ENCODE measurements at places on chromosomes 5 and 9. TPM values are rescaled to one million over a fixed set of nuclear protein-coding genes. Genes with fewer than 3 reads are reported as not detected.

GRCh38 chr9:125509476-125509875 lies 197.5 kb downstream of the MAPKAP1 start:
- no peak for DNase-seq

- no peak for DNase-seq
These were observed 93.7 kb downstream of the PDE4D start for GRCh38 chr5:59799668-59800346.

GRCh38 chr5:142304013-142304701 lies 20.7 kb downstream of the SPRY4 start:
- DNase-seq, result no peak

GRCh38 chr9:121026260-121026691 lies 23.8 kb downstream of the C5 start:
- DNase-seq, result no peak

DNA sequence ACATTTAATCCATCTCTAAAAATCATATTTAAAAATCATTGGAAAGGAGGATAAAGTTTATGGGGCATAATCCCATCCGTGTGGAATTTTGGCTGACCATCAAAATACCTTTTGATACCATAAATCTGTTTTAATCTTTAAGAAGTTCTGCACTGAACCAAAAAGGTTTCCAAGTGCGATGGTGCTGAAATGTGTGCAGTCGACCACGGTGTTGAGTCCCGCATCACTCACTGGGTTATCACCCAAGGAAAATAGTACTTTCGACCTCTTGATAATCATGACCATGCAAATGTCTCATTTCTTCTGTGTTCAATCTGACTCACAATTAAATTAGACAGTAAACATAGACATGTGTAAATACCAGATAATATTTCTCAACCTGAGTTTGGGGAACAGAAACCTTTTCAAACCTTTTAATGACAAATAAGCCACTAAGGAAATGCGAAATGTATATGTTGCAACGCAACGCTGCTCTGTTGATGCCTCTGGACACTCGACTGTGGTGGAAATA lies 62.0 kb upstream of the CDH6 start:
- no peak for DNase-seq

DNA sequence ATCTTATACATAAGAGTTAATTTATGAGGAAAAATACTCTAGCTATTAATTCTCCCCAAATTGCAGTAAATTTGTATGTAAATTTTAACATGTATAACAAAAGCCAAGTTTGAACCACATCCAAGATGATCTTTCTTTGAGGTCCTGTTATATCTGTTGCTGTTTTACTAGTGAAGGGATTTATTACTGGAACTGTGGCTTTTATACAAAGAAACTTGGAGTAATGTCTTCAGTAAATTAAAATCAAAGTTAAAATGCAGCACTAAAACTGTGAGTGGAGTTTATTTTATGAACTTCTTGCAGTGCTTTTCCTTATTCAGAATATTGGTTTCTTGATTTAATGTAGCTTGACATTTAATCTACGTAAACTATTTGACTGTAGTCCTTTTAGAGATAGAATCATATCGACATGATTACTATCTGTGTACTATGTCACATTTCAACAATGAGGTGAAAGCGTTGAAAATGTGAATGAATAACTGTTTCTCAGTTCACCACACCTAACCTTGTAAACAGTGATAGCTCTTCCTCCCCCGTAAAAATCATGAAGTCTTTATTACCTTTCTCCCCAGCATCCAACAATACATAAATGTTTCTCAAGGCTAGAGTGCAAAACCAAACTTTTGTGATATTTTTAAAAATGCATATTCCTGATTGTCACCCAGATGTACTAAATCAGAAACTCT lies 53.2 kb upstream of the ISOC1 start:
- no peak for DNase-seq

GRCh38 chr5:100306000-100306399 lies 229.2 kb upstream of the FAM174A start:
- DNase-seq, result no peak

IFNA8 gene
- polyA plus RNA-seq, result not detected

DBH gene
- polyA plus RNA-seq, result 0.14 TPM

All from naive thymus-derived CD4-positive, alpha-beta T cell (primary cell).